ENCODE measurements at places on chromosomes 16 and 17.
A peak's percentile ranks its signal among the peaks of the same experiment; 100 is the strongest.

- DNase-seq, result peak; percentile 56
These were observed 128.0 kb downstream of the RAP1GAP2 start for GRCh38 chr17:2924211-2924610.

GRCh38 chr16:54282928-54283724 lies 3.5 kb downstream of the IRX3 start:
- DNase-seq, result no peak

DNA sequence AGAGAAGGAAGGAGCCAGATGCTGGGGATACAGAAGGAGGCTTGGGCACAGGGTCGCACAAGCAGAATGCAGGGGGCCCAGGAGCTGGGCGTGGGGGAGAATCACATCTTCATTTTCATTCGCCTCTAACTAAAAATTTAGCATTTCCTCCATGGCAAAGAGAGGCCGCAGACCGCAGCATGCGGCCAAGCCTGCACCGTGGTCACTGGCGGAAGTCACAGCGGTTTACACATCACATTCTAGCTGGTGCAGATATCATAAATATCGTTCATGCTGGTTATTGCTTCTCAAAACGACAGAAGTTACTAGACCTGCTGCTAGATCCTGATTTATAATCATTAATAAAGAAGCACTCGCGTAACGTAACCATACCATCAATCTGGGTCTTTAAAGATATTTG lies 162.0 kb downstream of the NTN1 start:
- no peak for DNase-seq

GRCh38 chr16:53651357-53651756 lies 52.3 kb downstream of the RPGRIP1L start:
- no peak for DNase-seq

- DNase-seq, result no peak
These were observed 15.0 kb downstream of the SKA2 start for GRCh38 chr17:59139939-59140338.

DNA sequence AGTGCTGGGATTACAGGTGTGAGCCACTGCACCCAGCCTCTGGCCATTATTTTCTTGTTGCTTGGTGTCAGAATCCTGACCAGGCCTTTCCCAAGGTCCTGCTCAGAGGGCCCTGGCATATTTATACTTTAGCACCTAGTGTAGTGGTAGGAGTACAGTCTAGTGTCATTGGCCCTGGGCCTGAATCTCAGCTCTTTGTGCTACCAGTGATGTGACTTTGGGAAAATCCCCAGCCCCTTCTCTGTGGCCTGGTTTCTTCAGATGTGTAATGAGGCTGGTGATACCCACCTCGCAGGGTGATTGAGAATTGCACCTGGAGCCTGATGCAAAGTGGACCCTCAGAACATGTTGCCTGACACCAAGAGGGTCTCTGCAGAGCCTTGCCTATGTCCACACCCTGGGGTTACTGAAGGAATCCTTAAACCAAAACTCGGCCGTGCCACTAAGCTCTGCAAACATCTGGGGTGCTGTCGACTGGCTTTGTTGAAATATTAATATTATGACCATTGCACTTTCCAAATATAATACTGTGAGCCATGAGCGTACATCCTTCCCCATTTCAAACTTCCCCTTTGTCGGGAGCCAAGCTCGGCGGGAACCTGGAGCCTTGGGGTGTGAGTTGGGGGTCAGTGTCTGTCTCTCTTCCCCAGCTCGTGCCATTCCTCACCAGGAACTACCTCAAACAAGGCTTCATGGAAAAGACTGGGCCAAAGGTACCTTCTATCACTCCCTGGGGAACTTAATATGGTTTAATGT lies 18.0 kb upstream of the RNF135 start:
- DNase-seq, result no peak

DNA sequence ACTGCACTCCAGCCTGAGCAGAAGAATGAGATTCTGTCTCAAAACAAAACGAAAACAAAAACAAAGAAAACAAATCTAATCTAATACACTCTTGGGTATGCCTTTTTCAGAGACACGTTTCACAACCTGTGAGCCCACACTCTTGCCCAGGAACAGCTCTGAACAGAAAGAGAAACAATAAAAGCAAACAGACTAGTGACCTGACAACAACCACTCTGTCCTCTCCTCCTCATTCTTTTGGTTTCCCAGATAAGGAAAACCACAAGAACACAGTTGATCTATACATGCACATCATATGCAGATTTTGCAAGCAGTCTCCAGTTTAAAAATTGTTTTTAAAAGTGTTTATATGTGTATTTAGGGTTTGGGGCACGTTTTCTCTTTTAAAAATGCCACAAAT lies 1.3 kb downstream of the MKS1 start:
- no peak for DNase-seq

DNA sequence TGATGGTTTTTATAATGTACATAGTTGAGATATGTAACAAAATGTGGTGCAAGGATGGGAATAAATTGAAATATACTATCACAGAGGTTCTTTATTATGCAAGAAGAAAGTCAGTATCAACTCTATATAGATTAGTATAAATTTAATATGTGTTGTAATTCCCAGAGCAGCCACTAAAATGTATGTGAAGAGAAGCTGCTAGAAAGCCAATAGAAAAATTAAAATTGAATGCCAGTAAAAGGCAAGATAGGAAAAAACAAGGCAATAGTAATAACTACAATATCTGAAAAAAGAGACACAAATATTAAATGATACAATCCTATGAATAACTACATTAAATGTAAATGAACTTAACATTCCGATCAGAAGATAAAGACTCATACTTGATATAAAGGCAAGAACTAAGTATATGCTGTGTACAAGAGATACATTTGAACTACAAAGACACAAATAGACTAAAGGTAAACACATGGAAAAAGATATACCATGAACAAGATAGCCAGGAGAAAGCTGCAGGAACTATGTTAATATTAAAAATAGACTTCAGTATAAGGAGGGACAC lies 92.0 kb downstream of the ABCA8 start:
- DNase-seq, result no peak

GRCh38 chr17:44164476-44164875 lies 6.0 kb upstream of the ASB16 start:
- DNase-seq, result no peak

DNA sequence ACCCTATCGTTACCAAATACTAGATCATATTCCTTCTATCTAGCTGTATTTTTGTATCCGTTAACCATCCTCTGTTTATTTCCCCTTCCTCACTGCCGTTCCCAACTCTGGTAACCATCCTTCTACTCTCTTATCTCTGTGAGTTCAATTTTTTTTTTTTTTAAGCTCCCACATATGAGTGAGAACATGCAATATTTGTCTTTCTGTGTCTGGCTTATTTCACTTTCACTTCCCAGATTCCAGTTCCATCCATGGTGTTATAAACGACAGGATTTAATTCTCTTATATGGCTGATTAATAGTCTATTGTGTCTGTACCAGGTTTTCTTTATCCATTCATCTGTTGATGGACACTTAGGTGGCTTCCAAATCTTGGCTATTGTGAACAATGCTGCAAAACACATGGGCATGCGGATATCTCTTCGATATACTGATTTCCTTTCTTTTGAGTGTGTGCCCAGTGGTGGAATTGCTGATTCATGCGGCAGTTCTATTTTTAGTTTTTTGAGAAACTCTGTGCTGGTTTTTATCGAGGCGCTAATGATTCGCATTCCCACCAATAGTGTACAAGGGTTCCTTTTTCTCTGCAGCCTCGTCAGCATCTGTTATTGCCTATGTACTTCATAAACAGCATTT lies 599.6 kb downstream of the TMEM114 start:
- no peak for DNase-seq

GRCh38 chr16:89045181-89045815 lies 48.4 kb upstream of the ACSF3 start:
- no peak for DNase-seq

GRCh38 chr17:78607038-78607437 lies 29.8 kb upstream of the DNAH17 start:
- DNase-seq, result no peak

Data from SK-N-DZ (cell line).